ENCODE measurements at places on chromosomes 4 and X.

- DNase-seq, result no peak
Measured at GRCh38 chr4:120053911-120054310, 12.7 kb downstream of the MAD2L1 start.

DNA sequence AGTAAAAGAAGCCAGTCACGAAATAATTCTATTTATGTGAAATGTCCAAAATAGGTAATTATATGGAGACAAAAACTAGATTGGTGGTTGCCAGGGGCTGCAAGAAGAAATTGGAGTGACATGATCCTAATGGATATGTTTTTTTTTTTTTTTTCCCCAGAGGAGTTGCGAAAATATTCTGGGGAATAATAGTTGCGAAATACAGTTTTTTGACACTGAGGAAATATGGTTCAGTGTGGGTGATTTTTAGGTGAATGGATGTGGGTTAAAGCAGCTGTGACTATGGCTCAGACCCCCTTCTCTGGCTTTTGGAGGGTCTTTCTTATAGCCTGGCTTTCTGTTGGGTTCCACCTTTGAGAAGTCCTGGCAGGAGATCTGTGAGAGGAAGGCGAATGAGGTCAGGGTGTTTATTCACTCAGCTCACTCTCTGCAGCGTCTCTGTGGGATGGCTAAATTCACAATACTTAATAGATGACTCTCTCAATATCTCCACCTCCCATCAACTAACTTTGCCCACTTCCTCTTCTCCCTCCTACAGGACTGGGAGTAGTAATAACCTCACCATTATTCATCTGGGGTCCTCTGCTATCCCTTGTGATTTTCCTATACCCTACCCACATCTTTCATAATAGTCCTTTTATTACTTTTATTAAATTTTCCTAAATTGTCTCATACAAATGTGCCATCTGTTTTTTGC lies 15.3 kb upstream of the RAB9B start:
- DNase-seq, result no peak

DNA sequence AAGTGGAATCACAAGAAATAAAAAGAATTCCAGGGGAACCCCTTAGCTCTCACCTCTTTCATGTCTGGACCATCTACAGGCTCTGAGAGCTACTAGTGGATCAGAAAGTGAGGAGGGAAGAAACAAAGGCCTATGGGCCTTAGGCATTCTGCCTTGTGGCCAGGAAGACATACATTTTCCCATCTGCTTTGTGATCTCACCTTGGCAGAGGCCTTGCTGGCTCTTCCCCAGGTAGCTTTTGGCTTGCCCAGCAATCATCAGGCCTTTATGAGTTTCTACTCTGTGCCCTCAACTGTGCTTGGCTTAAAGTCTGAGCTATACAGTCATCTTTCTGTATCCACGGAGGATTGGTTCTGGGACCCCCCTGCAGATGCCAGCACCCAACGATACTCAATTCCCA lies 28.3 kb upstream of the CD99L2 start:
- no peak for DNase-seq

DNA sequence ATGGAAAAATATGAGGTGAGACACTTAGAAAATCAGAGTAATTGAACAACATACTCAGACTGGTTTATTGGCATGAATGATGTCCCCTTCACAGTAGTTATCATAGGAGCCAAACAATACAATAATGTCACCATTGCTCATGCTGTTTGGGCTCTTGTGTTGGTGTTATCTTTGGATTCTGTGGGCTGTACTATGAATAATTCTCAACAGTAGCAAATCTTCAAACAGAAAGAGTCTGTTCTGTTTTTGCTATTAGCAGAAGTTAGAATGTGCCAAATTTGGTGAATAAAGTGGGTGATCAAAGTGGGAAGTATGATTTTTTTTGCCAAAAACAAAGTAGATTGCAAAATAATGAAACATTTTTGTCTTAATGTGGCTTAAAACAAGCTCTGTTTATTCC lies 58.3 kb downstream of the GRID2 start:
- DNase-seq, result no peak

DNA sequence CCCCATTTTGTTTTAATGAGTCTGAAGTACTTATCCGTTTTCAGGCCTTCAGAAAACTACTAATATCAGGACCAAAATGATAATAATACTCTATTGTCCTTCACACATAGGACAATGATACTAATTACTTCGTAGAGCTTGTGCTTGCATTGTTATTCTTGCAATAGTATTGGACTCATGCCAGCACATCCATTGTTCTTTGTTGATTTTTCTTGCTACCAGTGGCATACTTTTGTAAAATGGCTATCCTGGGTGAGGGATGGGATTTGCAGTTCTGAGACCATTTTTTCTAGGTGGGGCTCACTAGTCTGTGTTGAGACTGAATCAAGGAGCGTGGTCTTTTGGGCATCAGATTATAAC lies 195.3 kb downstream of the MAML3 start:
- DNase-seq, result no peak

DNA sequence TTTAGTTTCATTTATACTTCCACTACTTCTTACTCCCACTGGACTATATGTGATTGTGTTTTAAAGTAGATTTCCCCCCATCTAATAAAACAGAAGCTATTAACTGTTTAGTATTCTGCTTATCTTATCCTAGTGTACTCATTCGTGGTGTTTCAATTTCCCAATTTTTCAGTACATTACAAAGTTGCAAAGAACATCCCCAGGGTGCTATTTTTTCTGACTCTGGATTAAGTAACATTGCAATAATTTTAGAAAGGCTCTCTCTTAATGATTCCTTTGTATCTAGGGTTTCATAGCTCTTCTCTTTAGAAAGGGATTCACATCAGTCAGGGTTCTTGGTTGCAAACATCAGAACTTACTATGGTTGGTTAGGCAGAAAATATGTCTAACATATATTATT lies 317.9 kb upstream of the DIPK2B start:
- no peak for DNase-seq

- DNase-seq, result peak; percentile 28
Measured at GRCh38 chr4:10403633-10404445, 53.4 kb downstream of the ZNF518B start.

- DNase-seq, result no peak
Measured at GRCh38 chr4:141240259-141240658, 19.6 kb downstream of the ZNF330 start.

GRCh38 chr4:33658971-33659370 lies 2585.3 kb downstream of the ARAP2 start:
- DNase-seq, result no peak

DNA sequence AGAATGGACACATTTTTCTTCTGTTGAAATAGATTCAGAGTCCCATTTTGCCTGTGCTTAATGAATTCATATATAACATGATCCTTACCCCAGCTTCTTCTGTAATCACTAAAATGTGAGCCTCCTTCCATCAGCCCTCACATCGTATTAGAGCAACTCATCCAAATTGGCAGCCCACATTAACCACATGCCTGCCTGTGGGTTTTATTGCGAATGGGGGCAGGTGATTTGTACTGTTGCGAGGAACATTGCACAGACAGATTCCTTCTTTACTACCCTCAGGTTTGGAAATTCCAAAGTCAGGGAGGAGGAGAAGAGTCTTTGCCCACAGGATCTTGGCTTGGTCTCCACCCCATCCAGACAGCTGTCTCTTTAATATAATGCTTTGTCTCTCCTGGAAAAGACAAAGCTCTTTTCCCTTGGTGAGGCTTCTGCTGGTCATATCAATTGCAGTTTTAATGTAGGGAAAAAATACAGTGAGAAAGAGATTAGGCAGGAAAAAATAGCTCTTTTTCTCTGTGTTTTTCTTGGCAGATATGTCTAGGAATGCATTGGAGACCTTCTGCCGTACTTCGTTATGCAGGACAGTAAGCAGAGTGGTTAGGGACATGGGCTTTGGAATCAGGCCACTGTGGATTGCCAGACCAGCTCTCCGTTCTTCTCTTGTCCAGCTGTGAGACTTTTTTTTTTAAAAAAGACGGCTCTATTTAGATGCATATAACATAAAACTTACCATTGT lies 371.2 kb downstream of the AFF2 start:
- DNase-seq, result no peak

DNA sequence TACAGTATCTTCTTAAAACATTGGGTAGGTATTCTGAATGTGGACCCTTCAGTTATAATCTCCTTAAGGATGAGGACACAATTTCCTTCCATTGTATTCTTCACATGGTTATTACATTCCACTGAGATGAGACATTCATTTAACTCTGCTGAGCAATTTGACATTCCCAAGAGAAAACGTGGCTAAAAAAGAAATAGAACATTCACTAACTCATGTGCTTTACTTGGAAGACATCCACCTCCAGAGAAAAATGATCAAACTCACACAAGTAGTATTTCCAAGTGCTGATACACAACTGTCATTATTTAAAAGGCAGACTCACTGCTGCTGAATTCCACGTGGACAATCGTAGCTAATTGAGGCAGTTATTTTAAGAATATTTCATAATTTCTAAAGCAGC lies 227.9 kb upstream of the ANKRD50 start:
- no peak for DNase-seq

- no peak for DNase-seq
Measured at GRCh38 chrX:72273718-72274117, 3.3 kb downstream of the RPS4X start.

DNA sequence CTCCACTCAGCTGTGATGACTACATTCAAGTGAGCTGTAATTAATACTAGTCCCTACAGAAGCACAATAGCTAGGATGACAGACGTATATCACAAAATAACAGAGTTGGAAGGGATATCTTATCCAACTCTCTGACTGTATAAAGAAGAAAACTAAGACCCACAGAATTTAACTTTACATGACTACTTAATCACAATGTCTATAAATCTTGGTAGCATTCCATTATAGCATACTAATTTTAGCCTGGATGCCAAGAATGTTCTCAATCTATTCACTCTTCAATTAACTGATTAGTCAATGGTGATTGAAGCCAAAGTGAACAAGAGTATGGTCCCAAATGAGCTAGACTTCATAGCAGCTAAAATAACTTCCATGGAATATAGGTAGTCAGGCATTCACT lies 31.2 kb downstream of the RPS6KA6 start:
- no peak for DNase-seq

DNA sequence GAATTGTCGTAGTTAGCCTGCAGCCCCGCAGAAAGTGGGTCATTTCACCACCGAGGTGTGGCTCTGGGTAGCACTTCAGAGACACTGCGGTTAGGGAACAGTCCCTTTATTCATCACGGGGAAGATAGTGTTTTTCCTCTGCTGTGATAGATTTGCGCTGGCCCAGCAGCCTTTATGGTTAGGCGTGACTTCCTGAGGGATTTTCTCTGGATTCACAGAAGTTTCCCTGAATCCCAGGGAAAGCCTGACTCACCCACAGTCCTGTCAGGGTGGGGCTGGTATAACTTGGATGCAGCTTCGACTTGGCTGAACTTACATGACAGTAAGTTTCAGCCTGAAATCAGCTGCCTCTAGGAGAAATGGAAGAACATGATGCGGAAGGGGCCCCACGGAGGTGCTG lies 196.3 kb upstream of the HHIP start:
- no peak for DNase-seq

- DNase-seq, result no peak
Measured at GRCh38 chr4:168854350-168854921, 155.6 kb downstream of the CBR4 start.

DNA sequence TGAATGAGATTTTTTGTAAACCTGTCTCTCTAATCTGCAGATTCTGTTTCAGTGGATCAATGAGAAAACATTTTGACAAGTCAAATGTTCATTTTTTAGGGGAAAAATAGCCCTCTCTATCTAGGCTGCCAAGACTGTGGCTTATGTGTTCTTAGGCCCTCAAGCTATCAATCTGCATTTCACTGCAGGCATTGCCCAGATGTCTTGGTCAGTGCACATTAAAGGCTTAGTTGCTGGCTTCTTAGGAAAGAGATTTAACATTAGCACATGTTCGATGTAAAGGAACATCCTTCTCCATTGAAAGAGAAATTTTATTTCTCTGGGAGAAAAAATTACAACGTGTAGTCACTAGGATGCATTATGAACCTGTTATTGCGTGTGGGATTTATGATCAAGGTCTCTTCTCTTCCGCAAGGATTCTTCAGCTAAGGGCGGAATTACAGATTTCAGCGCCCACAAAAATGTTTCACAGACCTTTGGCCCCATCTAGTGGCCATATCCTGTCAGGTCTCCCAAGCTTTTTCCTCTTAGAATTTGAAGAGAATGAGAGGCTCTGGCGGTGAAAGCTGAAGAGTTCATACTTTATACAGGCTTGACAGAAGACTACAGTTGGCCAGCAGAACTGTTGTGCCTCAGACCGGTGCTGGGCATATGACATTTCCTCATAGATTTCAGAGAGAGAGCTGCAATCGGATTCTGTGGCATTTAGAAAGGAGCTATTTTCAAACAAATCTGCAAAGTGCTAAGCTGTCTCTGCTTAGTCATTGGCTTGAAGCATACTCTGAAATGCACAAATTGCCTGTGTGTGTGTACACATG lies 144.6 kb upstream of the NOCT start:
- peak; percentile 77 for DNase-seq

- no peak for DNase-seq
Measured at GRCh38 chrX:29275928-29276327, 688.7 kb downstream of the IL1RAPL1 start.

DNA sequence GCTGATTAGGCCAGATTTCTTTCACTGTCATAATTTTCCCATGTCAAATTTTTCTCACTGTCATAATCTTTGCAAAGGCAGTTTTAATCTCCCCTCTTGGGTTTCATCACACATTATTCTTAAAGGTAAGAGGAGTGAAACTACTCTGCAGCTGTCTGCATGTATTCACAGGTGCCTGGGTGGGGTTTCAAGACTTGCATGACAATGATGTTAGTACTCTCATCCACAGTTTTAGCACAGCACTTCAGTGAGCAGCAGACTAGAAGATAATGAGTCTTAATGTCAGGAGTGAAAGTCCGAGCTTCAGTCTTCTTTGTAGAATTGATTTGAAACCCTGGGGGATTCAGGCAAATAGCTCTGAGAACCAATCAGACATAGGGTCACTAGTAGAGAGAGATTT lies 182.5 kb upstream of the GALNT7 start:
- no peak for DNase-seq

DNA sequence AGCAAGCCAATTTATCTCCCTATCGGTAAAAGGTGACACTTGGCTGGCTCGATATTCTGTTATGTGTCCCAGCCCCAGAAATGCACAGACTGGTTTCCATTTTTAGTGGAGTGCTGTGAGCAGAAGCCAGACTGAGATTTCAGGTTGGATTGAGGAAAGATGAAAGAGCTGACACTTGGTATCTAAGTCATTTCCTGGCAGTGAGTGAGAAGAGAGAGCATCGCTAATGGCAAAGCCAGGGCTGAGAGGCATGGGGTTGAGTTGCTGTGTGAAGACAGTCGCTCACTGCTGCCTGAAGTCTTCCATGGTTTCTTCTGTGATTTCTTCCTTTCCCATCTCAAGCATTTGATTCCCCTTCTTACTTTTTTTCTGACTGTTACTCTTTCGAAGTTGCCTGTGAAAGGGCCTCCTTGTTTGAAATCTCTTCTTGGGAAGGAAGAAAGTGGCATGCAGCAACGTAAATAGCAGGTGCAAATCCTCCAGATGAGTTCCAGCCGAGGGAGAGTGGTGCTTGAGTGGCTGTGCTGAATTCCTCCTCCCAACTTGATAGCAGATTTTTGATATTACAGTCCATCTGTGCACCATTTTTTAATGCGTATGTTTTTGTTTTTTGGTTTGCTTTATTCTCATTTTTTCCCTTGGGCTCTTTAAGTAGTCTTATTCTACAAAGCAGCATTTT lies 109.2 kb upstream of the LIMCH1 start:
- DNase-seq, result no peak

GRCh38 chr4:76658231-76659102 lies 223.4 kb downstream of the SHROOM3 start:
- DNase-seq, result no peak

- no peak for DNase-seq
Measured at GRCh38 chr4:87863486-87863885, 30.7 kb downstream of the MEPE start.
